Mesenteric fat pad (tissue), 1 donor: ENCODE measurements at places on chromosomes 3 and 15. TPM values are rescaled to one million over a fixed set of nuclear protein-coding genes. Genes with fewer than 3 reads are reported as not detected.

DNA sequence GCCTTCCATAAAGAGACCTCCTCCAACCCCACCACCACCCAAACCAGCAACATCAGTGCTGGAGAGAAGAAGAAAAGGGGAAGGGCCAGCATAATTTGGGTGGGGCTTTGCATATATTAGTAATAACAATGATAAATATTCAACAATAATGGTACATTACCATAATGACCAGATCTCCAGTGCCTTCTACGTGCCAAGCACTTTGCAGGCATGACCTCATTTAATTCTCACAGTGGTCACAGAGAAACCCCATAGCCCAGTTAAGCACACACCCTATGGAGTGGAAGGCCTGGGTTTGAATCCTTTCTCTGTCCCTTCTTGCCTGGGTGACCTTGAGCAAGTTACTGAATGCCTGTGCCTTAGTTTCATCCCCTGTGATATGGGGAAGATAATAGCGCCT is 49.2 kb downstream of the CORO2B start:
- DNase-seq = no peak

- peak; percentile 94 for DNase-seq
Measured at GRCh38 chr3:20041197-20041780, 1.0 kb downstream of the KAT2B start.

Gene KLHL40
- not detected for total RNA-seq

Gene QTRT2
- 21.4 TPM for total RNA-seq

GRCh38 chr3:129211772-129212171 is 28.1 kb upstream of the CNBP start:
- DNase-seq = no peak

Gene HHLA2
- 0.32 TPM for total RNA-seq
